ENCODE measurements at places on chromosomes 12 and 14. TPM values are rescaled to one million over a fixed set of nuclear protein-coding genes. Genes with fewer than 3 reads are reported as not detected.

- DNase-seq, result no peak
Observed at GRCh38 chr12:25771041-25771440, 187.4 kb upstream of the RASSF8 start.

- DNase-seq, result peak; percentile 76
Observed at GRCh38 chr12:131860472-131861260, 32.5 kb downstream of the MMP17 start.

DNA sequence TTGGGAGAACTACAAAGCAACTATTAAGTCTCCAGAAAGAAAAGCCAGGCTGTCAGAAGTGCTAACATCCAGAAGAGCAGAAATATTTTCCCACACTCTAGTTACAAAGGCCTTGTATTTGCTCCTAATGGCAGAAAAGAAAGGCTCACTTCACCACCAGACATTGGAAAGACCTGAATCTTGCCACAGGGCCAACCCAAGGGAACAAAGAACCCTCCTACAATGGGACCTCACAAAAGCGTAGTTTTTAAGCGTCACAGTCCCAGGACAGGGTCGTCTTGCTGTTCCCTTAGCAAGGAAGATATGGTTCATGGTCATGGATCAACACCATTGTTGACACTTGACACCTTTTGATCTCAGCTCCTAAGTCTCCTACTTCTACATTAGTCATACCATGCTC is 119.1 kb downstream of the RPS29 start:
- no peak for DNase-seq

Gene CFAP73
- polyA plus RNA-seq, result 0.70 TPM
